LNCaP clone FGC (cell line): ENCODE measurements at places on chromosomes 5 and 9.

- DNase-seq = peak; percentile 31
These were observed 127.9 kb downstream of the PIK3R1 start for GRCh38 chr5:68343421-68343826.

DNA sequence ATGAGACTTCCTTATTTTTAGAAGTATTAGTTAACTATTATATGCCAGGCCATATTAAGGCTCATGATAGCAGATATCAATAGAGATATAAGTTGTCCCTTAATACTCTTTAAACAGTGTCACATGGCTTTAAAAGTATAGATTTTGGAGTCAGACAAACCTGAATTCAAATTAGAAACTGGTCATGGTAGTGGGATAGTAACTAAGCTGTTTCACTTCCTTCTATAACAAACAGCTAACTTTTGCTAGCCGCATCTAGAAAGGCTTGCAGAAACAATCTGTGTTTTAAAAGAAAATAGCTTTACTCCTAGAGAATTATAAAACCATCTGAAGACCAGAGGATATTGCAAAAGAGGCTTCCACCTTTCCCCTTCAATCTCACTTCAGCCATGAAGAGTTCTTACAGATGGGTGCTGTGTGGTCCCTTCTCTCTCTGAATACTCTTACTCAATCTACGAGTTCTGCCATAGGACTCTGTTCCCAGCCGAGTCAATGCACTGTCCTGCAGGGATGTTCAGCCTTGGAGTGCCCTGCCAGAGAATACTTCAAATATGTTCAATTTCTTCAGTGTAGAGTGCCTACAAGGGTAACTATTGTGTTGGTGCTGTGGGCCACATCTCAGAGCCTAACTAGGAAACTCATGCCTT lies 810.2 kb downstream of the EFNA5 start:
- DNase-seq = no peak

DNA sequence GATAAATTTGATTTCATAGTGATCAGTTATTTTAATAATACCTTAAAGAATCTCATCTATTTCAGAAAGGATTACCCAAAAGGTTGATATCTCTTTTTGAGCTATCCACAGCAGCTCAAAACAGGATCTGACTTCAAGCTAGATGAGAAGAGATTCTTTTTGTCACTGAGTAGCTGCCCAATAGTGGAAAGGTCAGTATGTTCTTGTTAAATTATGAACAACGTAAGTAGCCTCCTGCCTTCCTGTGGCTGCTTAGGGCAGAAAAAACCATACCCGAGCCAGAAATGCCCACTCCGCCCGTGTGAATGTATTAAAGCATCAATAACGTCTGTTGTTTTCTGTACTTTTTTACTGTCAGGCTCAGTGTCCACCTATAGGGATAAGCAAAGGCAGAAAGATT lies 51.3 kb upstream of the PRUNE2 start:
- DNase-seq = no peak

DNA sequence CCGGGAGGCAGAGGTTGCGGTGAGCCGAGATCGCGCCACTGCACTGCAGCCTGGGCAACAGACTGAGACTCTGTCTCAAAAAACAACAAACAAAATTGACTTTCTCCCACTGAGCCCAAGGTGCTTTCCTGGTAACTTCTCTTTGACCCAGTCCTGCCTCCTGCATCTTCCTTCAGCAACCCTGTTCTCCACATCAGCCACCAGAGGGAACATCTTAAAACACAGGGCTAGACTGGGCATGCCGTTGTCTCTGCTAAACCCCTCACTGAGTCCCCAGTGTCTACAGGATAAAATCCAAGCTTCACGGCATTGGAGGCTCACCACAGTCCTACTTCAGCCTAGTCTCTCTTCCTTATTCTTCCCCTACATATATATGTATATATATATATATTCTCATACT lies 39.8 kb upstream of the KCNMB1 start:
- DNase-seq = no peak

DNA sequence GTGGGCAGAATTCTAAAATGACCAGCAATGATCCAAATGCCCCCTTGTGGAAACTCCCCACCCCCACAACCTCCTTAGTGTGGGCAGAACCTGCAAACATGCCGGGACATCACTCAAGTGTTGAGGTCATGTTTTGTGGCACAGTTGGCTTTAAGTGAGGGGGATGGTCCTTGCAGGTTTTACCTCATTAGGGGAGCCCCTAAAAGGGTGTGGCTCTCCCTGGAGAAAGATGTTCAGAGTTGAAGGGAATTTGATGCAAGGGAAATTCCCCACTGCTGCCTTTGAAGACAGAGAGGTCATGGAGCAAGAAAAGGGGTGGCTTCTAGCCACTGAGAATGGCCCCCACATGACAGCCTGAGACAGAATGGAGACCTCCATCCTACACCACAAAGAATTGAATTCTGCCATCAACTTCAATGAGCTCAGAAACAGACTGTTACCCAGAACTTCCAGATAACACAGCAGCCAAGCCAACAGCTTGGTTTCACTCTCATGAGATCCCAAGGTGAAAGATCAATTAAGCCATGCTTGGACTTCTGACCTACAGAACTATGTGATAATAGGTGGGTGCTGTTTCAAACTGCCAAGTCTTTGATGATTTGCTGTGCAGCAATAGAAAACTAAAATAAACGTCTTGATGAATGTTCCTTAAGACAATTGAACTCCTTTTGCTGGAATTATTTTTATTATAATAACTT lies 103.4 kb downstream of the MED10 start:
- no peak for DNase-seq

- no peak for DNase-seq
These were observed 18.8 kb downstream of the C5orf52 start for GRCh38 chr5:157689942-157690689.

GRCh38 chr5:24606971-24607370 lies 37.8 kb downstream of the CDH10 start:
- no peak for DNase-seq

GRCh38 chr9:127201071-127201541 lies 63.5 kb upstream of the GARNL3 start:
- DNase-seq = no peak

DNA sequence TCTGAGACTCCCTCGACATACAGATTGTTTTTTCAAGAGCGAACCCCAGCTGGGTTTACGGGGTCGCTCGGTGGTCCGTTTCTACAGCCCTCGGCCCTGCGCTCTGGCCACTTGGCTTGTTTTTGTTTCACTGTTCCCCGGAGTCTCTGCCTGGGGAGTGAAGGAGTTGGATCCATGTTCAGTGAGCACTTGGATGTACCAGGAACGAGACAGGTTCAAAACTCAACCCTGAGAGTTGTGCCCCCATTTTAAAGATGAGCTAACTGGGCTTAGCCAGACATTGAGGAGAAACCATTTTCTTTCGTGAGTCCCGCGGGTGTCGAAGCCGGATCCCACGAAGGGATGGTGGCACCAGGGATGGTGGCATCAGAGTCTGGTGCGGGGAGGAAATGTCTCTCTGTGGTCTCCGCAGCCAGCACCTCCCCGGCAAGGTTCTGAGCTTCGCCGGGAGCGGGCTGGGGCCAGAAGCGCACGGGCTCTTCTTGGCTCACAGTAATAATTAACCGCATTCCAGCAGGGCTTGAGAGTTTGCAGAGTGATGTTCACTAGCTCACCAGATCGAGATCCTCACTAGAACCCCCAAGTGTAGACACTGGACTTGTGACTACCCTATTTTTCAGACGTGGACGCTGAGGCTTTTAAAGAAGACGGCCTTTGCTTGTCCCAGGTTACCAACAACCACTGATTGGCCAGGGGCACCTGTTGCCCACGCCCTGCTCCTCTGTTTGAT lies 1.0 kb downstream of the MSX2 start:
- no peak for DNase-seq

- no peak for DNase-seq
These were observed 586 bp upstream of the PDZD2 start for GRCh38 chr5:31638345-31638744.

- DNase-seq = no peak
These were observed 1.9 kb upstream of the B4GALT1 start for GRCh38 chr9:33168941-33169544.

- no peak for DNase-seq
These were observed 28.6 kb upstream of the FEM1C start for GRCh38 chr5:115573133-115573532.

- no peak for DNase-seq
These were observed 46.6 kb downstream of the ADAMTSL1 start for GRCh38 chr9:18520416-18521047.

DNA sequence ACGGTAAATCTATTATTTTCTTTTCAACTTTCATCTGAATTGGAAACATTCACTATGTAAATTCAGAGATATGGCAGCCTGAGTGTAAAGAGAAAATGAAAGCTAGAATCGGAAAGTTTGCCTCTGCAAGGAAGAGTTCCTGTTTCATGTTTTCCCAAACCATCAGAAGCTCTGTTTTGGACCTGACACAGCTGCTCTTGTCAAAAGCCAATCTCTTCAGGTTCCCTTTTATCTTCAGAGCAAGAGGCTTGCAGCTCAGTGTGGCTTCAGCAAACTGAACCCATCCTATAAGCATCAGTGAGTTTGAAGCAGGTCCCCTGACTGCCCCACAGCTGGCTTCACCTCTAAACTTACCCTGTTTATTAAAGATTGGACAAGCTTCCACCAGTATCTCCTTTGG lies 1099.7 kb downstream of the DTWD2 start:
- DNase-seq = no peak

DNA sequence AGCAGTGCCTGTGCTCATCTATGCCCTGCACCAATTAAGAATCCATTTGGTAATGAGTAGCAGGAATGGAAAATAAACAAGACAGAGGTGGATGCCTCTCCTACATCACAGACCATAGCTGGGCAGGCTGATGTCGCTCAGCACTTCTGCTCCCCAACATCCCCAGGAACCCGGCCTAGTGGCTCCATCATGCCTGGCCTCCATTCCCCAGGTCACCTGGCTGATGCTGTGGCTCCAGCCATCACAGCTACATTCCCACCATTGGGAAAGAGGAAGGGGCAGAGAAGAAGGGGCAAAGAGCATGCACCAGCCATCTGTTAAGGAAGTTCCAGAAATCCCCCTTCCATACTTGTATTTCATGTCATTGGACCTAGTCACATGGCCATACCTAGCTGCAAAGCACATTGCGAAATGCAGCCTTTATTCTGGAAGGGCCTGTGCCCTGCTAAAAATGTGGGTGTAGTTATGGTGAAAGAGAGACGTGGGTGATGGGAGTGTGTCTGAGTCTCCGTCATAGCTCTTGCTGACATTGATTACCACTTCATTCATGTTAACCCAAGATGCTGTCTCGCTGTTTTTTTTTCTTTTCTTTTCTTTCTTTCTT lies 86.1 kb upstream of the ADAMTS2 start:
- DNase-seq = no peak
